ENCODE measurements at places on chromosomes 12 and 14.

DNA sequence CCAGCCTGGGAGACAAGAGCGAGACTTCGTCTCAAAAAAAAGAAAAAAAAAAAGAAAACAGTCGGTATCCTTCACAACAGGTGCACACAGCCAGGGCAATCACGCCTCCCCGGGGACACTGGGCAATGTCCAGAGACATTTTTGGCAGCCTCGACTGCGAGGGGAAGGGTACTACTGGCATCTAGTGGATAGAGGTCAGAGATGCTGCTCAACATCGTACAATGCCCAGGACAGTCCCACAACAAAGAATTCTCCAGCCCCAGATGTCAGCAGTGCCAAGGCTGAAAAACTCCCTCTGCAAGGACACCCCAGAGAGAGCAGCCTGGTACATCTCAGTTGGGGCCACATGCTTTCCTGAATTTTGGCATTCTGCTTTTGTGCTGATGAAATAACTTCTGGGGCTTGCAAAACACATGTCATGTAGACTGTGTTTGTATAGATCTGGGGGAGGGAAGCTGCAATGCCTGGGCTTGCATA is 21.5 kb downstream of the ALDH2 start:
- H3K4me3 ChIP-seq = no peak overlapping the region
- no peaks in the 10 kb centered on the region for H3K27me3 ChIP-seq
- DNase-seq = no peak
- peaks cover 3% of the 10 kb centered on the region for H3K4me1 ChIP-seq

DNA sequence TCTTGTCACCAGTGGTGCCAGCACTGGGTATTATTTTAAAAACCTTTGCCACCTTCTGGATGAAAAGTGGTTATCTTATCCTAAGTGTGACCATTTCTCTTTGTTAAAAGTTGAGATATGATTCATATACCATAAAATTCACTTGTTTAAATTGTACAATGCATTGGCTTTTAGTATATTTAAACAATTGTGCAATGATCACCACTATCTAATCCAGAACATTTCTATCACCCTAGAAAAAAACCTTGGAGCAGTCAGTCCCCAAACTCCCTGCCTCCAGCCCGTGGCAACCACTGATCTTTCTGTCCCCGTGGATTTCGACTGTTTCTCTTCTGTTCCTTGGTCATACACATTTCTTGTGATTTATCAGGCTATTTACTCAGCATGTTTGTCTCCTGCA is 28.3 kb downstream of the SH2B3 start:
- no peak for DNase-seq
- H3K4me3 ChIP-seq = no peak overlapping the region
- H3K36me3 ChIP-seq = no peaks in the 10 kb centered on the region
- H3K27ac ChIP-seq = peak overlapping the region; percentile 2

DNA sequence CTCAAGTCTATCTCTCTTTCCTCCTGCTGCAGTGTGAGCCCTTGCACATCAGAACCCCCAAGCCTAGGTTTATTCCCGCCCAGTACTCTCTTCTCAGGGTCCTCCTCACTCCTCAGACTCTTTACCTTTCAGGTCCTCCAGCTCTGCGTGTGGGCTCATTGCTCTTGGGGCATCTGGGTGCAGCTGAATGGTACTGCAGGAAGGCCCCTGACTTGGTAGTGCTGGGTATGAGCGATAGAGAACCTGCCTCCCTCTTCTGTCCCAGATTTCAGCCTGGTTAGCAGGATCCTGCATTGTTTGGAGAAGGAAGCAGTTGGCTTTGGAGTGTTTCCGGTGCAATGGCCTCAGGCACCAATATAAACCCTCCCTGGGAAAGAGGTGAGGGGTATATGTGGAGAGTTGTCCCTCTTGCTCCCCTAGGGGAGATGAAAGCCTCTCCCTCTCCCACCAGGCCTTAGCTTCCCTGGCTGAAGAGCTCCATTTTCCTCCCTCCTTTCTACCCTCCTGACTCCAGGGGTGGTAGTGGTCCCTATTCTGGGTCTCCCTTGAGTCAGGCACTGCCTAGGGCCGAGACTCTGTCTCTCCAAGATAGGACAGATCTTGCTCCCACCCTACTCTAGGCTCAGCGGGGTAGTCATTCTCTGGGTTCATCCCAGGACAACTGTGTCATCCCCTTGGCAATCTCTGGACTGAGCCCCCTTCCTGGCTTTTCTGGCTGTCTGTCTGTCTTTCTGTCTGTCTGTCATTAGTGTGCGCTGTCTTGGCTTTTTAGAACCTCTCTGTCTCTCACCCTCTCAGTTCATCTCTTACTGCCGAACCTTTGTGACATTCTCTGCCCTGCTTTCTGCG is 3.8 kb downstream of the LRP1 start:
- H3K27me3 ChIP-seq = no peaks in the 10 kb centered on the region
- H3K36me3 ChIP-seq = no peaks in the 10 kb centered on the region
- H3K4me3 ChIP-seq = no peak overlapping the region
- H3K4me1 ChIP-seq = peaks cover 17% of the 10 kb centered on the region
- no peak for DNase-seq

DNA sequence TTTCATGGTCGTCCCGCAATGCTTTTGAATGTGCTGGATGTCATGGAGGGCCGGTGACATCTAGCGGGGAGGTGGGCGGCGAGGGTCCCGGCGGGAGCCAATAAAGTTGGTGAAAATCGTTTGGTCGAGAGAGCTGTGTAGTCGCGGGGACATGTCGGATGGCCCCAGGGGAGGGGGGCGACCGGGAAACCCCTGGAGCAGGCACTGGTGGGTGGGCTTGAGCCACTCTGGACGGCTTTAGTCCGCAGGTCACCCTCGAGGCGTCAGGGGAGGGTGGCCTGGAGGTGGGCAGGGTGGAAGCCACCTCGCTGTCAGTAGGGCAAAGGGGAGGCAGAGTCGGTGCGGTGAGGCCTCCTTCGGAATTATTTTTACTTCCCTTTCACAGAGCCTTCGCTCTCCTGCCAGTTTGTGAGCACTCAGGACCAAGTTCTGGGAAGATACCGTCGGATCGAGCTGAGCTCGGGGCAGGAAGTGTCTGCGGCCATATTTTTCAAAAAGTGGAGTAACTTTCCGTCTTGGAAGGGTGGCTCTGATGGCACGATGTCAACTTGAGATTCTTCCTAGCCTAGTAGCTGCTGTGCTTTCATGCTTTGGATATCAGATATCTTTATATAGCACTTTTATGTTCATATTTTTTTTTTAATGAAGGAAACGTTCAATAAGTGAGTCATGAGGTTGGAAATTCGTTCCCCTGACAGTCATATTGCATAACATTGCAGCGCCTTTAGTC is 28.2 kb downstream of the WBP11 start:
- peak overlapping the region; percentile 95 for H3K27ac ChIP-seq
- H3K4me1 ChIP-seq = peaks cover 3% of the 10 kb centered on the region
- DNase-seq = peak; percentile 57
- H3K27me3 ChIP-seq = no peaks in the 10 kb centered on the region
- no peaks in the 10 kb centered on the region for H3K36me3 ChIP-seq

GRCh38 chr12:116910645-116911451 is at the start of gene FBXW8:
TSS of gene FBXW8 (plus strand) at chr12:116910950. CDS start at chr12:116911038, 88 bp downstream.
- H3K27me3 ChIP-seq = no peaks in the 10 kb centered on the region
- DNase-seq = peak; percentile 90
- H3K36me3 ChIP-seq = no peaks in the 10 kb centered on the region
- H3K4me1 ChIP-seq = no peaks in the 10 kb centered on the region

DNA sequence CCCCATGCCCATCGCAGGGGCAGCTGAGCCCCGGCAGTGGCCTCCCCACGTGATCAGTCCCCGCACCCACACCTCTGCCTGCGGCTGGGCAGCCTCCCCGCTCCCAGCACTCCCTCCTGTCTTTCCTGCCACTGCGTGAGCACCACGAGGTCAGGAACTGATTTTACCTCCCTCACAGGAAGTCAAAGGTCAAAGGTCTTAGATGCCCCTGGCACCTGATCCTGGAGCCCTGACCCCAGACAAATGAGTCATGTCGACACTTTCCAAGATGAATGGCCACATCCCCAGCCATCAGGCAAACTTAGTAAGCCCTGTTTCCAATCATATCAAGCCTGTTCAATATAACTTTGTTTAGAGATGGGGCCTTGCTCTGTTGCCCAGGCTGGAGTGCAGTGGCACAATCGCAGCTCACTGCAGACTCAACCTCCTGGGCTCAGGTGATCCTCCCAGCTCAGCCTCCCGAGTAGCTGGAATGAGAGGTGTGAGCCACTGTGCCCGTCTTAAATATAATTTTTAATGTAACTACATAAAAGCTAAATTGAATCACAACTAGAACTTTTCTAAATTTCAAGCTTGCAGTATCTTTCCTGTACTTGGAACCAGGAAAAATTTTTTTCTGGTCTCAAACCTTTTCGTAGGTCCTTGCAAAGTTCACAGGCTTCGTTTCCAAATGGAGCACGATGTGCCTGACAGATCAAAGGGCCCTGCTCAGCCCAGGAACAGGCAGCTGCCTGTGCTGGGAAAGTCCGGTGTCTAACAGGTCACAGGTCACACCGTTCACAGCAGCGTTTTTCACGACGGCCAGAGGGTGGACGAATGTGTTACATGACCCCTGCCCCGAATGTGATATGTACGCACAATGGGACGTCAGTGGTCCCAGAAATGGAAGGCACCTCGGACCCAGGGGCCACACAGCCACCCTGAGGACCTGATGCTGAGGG is 1.9 kb downstream of the LRCOL1 start:
- H3K27me3 ChIP-seq = no peaks in the 10 kb centered on the region
- no peak overlapping the region for H3K27ac ChIP-seq
- no peak for DNase-seq
- H3K36me3 ChIP-seq = no peaks in the 10 kb centered on the region
- H3K4me3 ChIP-seq = no peak overlapping the region

DNA sequence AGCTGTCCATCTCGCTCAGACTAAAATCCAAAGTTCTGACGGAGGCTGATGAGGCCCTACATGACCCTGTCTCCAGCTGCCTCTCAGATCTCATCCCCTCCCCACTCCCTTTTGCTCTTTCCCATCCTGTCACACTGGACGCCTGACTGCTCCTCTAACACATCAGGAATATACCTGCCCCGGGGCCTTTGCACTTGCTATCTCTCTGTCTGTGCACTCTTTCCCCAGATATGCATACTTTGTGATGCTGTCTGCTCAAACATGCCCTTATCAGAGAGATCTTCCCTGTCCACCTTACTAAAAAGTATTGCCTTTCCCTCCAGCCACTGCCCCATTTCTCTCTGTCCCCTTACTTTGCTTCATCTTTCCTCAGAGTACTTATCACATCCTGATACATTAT is 238.8 kb downstream of the ANO2 start:
- no peak overlapping the region for H3K4me3 ChIP-seq
- DNase-seq = no peak
- no peaks in the 10 kb centered on the region for H3K4me1 ChIP-seq
- H3K27me3 ChIP-seq = no peaks in the 10 kb centered on the region
- H3K36me3 ChIP-seq = no peaks in the 10 kb centered on the region

Data from kidney (tissue), 22 donors.